Occipital lobe (tissue), 3 donors: ENCODE measurements at places on chromosomes 7 and 10.

DNA sequence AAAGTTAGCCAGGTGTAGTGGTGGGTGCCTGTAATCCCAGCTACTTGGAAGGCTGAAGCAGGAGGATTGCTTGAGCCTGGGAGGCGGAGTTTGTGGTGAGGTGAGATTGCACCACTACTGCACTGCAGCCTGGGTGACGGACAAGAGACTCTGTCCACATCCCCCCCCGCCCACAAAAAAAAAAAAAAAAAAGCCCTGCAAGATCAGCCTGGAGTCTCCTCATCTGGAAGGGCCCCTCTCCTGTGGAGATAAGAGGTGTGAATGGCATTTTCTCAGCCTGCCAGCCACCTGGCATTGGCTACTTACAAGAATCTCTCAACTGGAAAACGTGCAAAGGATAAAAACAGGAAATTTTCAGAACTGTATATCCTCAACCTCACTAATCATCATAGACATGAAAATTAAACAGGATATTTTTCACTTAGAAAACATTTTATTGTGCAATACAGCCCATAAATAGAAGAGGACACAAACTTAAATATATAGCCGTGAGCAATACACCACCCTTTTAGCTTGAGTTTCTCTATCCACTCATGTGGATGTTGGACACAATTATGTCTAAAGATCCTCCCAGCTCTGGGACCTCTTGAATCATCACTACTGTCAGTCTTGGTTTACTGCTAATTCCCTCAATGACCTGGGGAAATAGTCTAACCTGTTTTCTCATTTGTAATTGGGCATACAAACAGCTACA is 11.3 kb upstream of the TSPAN15 start:
- no peak for DNase-seq

- no peak for DNase-seq
Measured at GRCh38 chr7:103637726-103638125, 191.7 kb upstream of the SLC26A5 start.

DNA sequence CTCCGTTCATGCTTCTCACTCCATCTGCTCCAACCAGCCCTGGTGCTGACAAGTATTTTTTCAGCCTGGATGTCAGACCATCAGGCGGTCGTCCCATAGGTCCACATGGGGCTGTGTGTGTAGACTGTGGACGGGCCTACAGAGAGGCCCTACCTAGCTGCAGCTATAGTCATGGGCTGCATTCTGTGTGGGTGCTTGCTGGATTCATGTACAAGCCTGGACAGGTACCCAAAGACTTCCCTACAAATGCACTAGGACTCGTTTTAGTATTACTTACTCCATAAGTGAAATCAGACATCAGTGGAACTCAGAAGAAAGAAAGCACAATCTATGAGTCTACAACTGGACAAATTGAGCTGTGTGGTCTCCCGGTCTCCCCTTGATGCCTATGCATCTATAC is 146.8 kb downstream of the PKD1L1 start:
- no peak for DNase-seq

- no peak for DNase-seq
Measured at GRCh38 chr7:23712368-23713284, 2.6 kb downstream of the STK31 start.

DNA sequence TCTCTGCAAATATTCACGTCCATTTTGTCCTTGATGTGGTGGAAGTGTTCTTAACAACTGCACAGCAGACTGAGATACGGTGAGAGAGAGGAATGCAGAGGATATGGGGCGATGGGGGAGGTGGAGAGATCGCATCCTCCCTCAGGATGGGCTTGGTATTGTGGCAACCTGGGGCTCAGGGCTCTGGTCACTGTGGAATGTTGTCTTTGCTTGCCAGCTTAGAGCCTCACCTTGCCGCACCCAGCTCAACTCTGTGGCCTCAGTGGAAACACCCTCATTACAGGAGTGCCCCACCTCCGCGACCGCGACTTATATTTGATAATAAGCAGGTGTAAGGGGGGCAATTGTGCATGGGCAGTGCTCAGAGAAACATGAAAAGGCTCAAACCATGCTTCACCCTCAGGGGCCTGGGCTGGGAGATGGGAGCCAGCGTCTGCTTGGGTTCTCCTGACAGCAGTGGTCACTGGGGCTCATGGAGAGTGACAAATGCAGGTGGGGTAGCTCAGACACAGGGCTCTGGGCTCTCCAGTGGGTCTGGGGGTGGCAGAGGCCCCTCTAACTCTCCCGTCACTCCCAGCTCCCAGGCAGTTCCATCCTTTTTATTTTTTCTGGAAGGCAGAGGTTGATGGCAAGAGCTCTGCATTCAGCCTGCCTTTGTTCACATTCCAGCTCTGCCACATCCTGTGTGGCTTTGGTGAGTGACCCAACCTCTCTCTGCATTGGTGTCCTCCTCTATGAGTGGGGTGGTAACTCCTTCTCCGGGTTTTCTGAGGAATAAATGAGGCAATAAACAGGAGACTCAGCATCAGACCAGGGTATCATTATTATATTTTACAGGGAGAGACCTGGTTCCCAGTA is 43.1 kb upstream of the EMX2 start:
- DNase-seq: no peak

DNA sequence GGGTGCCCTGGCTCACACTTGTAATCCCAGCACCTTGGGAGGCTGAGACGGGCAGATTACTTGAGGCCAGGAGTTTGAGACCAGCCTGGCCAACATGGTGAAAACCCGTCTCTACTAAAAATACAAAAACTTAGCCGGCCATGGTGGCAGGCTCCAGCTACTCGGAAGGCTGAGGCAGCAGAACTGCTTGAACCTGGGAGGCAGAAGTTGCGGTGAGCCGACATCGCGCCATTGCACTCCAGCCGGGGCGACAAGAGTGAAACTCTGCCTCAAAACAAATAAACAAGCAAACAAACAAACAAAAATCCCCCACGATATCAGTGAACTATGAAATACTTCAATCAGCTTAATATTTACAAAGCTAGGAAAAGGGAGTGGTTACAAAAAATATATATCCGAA is 382.3 kb upstream of the KCND2 start:
- no peak for DNase-seq
